ENCODE measurements at places on chromosomes 2 and 18.

DNA sequence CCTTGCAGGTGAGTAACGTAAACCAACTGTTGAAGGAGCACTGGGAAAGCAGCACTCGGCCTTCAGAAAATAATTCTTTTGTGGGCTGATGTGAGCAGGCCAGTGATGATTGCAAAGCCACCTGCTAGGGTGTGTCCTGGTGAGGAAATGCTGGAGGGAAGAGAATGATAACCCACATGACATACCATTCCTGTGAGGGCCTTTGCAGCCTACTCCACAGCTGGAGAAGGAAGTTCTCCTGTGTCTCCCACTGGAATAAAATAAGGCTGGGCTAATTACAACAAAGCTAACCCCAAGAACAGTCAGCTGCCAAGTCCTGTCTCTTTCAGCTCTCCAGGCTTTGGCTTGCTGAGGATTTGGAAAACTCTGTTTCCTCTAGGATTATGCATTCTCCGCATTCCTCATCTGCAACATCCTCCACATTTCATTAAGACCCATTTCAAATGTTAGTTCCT lies 16.7 kb upstream of the DSG1 start:
- no peak for DNase-seq

DNA sequence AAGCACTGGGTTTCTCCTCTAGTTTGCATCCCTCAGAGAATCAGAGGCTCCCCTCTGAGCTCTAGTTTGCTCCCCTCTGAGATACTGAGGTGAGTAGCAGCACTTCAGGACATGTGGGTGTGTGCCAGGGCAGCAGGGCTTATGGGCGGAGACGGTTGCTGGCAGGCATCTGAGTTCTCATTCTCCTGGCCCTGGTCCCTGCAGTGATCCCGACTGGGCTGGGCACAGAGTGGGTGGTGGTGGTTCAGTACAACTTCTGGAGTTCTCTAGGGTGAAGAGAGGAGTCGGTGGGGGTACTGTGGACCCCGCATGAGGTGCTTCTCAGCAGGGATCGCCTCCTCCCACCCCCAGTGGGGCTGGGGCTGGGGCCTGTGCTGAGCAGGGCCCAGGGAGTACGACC lies 47.9 kb downstream of the BOLA3 start:
- no peak for DNase-seq

- no peak for DNase-seq
These were observed 240.3 kb downstream of the HDAC4 start for GRCh38 chr2:239160226-239161143.

GRCh38 chr2:33042265-33042664 lies 95.5 kb downstream of the LTBP1 start:
- DNase-seq = no peak

- no peak for DNase-seq
These were observed 439.4 kb upstream of the CDH19 start for GRCh38 chr18:67043276-67043675.

- no peak for DNase-seq
These were observed 69.3 kb downstream of the KCNE4 start for GRCh38 chr2:223121283-223121682.

GRCh38 chr18:9319333-9319732 lies 15.2 kb upstream of the TWSG1 start:
- DNase-seq = no peak

DNA sequence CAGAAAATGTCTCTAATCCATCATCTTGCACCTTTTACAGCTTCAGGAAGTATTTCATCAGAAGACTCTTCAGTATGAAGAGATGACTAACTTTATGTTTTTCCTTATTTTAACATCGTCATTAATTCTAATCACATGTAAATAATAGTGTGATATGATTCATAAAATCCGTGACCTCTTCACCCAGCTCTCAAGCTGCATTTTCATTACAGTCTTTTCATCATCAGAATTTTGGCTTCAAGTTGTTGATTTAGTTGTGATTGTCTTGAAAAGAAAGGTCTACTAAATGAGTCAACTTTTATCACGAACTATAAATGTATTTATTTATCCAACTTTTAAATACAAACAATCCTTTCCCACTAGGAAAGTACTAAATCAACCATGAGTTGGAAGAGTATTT lies 410.3 kb downstream of the LRP1B start:
- no peak for DNase-seq

DNA sequence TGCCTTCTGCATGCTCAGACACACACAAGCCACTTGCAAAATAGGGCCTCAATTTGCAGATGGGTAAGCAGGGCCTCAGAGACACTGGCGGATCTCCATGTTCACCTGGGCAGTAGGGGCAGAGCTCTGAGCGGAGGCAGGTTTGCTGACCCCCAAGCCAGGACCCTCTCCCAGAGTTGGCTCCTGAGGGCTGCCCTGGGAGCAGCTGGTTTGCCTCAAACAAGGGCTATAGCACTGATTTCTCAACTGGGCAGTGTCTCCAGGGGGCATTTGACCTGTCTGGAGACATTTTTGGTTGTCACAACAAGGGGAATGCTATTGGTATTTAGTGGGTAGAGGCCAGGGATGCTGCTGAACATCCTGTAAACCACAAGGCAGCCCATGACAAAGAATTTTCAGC lies 11.6 kb downstream of the GLI2 start:
- no peak for DNase-seq

- DNase-seq = no peak
These were observed 186.3 kb downstream of the RIT2 start for GRCh38 chr18:42929181-42929580.

DNA sequence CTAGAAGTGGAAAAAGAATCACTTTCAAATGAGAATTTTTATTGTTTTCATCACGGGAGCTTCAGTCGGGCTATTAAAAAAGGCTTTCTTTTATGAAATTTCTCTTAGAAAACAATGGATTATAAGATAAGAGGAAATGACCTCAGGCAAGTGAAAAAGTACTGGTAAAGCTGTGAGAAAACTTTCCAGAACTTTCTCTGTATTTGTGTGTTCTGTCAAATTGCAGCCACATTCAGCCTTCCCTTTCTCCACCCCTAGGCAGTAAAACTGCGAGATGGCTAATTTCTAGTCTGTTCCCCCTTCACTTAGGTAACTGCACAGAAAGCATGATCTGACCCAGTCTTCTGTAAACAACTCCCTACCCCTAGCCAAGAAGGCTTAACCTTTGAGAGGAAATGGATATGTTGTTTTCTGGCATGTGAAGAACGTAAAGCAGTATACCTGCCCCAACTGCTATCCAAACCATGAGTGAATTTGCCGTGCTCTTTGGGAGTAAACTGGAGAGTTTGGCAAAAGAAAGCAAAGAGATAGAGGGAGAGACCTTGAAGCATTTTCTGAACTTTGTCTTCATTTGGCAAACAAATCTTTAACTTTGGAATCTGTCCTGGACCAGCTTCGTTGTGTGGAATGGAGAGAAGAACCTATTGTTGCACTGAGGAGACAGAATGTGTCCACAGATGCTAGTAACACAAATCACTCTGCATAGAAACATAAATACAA lies 105.4 kb downstream of the ETAA1 start:
- DNase-seq = no peak

DNA sequence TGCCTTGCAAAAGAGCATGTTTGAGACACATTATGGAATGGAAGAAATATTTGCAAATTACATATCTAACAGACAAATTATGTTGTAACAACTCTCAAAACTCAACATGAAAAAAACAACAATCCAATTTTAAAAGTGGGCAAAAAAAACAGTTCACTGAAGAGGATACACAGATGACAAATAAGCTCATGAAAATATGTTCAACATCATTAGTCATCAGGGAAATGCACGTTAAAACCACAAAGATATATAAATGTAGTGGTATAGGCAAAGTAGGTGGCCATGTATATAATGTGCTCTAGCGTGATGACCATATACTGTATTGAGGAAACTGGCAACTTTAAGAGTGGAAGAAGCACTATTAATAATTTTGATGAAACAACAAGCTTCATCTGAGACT lies 220.1 kb downstream of the IRS1 start:
- DNase-seq = no peak

- DNase-seq = no peak
These were observed 37.4 kb upstream of the SLC39A10 start for GRCh38 chr2:195619590-195619989.

GRCh38 chr2:46569061-46569560 lies 89.7 kb downstream of the TMEM247 start:
- DNase-seq = no peak

- no peak for DNase-seq
These were observed 18.7 kb upstream of the REL start for GRCh38 chr2:60862642-60863041.

DNA sequence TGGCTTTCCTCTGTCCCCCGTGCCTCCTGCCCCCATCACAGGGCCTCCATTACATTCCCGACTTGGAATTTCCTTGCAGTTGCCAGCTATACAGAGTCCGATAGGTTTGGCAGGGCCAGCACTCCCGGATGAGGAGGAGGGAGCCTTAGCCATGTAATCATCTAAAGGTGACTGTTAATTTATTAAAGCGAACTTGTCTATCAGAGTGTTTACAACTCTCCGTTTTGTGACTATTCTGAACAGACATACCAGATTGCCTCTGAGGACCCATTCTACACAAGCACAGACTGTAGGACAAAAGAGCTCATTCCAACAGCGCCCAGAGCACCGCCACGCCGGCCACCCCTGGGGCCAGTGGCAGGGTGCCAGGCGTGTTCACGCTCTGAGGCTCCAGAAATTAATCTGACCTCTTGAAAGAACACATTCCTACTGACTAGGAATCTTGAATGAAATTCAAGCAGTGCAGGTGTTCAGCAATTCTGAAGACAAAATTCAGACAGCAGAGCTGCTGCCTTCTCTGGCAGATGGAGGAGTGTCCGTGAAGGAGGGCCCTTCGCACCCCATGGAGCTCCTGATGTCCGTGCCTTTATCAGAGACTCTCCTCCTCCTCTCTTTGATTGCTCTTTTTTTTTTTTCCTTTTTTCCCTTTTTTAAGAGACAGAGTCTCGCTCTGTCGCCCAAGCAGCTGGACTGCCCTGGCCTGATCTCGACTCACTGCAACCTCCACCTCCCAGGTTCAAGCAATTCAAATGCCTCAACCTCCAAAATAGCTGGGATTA lies 58.1 kb upstream of the RALBP1 start:
- DNase-seq = no peak

- DNase-seq = no peak
These were observed 1.7 kb downstream of the TMSB10 start for GRCh38 chr2:84906900-84907714.

- DNase-seq = no peak
These were observed 422.8 kb downstream of the SETBP1 start for GRCh38 chr18:45103319-45104048.

GRCh38 chr2:146634230-146635097 lies 1210.4 kb upstream of the ACVR2A start:
- DNase-seq = no peak

DNA sequence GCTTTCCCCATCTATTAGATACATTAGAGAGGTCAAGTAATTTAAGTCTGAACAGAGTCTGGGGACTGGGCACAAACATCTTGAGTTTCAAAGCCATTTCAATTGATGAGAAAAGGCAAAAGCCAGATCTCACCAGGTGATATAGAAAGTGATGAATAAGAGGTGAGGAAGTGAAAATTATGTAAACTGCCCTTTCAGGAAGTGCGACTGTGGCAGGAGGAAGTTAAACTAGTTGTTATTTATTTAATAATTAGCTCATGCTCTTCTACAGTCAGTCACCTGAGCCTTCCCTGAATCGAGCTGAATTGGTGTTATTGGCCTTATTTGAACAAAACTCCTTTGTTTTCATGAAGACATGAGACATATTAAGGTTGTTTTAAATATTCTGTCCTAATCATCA lies 115.1 kb downstream of the CDH20 start:
- DNase-seq = no peak

DNA sequence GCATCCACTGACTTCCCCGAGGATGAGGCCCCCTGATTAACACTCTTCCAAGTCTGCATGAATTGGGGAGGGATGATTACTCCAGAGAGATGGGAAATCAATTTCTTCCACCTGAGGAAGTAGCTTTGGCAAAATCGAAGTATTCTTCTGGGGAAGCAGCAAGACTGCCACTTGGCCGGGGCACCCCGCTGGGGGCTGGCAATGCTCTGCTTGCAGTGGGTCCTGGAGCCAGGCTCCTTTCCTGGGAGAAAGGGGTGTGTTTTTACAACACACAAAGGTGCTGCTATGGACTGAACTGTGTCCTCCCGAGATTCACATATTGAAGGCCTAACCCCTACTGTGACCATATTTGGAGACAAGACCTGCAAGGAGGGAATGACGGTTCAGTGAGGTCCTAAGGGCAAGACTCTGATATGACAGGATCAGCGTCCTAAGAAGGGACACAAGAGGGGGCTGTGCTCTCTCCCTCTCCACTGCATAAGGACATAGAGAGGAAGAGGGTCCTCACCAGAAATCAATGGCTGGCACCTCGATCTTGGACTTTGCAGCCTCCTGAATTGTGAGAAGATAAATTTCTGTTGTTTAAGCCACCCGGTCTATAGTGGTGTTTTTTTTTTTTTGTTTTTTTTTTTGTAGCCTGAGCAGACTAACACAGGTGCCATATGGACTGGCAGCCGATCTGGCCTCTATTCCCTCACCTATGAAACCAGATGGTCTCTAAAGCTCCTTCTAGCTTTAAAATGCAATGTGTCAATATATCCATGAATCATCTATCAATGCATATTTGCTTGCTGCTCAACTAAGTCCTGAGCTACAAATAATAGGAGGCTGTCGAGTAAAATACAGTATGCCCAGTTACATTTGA lies 3.6 kb upstream of the SMARCAL1 start:
- DNase-seq = no peak

DNA sequence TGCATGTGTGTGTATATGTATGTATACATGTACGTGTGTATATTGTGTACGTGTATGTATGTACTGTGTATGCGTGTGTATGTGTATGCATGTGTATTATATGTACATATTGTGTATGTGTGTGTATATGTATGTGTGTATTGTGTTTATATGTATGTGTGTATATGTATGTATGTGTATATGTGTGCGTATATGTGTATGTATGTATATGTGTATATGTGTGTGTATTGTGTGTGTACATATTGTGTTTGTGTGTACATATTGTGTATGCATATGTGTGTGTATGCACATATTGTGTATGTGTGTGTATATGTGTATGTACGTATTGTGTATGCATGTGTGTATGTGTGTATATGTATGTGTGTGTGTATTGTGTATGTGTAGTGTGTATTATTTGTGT lies 15.6 kb upstream of the NEU4 start:
- DNase-seq = no peak

DNA sequence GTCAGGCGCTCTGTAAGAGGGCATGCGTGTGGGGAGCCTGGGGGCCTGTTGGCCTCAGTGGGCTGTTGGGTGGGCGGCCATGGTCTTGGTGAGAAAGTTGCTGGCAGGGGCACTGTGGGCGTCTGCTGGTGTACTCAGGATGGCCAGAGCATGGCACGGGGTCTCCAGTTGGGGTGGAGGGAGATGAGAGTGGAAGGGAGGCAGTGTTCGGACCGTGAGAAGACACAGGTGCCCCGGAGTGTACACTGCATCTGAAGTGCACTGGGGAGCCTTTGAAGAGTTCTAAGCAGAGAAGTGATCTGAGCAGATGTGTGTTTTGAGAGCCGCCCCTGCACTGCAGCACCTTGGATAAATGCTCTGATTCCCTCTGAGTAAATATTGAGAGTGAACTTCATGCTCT lies 150.8 kb downstream of the LDLRAD4 start:
- no peak for DNase-seq

- DNase-seq = no peak
These were observed 59.1 kb downstream of the TSHZ1 start for GRCh38 chr18:75269696-75270095.

All from stimulated activated CD4-positive, alpha-beta T cell treated with anti-CD3 and anti-CD28 coated beads, Interleukin-15, amount 100 ng/mL, for 1 hour (primary cell).